NCI-H1930 (cell line): ENCODE measurements at places on chromosomes 12 and 14.

DNA sequence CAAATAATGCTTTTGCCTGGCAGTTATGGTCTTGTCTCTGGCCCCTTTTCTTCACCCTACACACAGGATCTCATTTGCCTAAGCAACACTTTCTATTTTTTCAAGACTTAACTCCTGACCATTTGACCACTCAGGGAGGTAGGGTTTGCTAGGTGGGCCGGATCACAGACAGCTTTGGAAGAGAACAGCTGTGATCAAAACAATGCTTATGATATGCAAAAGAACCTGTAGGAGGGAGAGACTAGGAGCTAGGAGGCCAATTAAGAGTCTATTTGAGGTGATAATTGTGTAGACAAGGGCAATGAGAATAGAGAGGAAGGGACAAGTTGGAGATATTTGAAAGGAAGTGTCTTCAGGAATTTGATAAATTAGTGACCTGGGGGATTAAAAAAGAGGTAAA, 12.3 kb upstream of the DACT1 start:
- DNase-seq = no peak

DNA sequence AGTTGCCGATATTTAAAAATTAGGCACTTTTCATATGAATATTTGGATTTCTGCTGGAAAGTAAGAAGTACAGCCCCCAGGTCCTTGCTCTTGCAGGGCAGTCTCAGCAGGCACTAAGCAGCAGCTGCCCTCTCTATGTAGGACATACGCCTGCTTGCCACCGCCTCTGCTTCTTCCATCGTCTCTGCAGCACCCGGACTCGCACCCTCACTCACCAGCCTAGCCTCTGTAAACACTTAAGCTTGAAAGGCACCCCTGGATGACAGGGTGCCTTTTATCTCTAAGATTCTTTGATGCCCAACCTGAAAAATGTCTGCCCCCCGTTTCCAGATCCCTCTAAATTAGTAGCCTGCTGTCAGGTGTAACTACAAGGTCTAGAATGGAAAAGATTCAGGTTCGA, 19.0 kb downstream of the OTUB2 start:
- DNase-seq = no peak

- DNase-seq = no peak
Observed at GRCh38 chr12:27859648-27860047, 79.6 kb upstream of the MANSC4 start.

- DNase-seq = no peak
Observed at GRCh38 chr14:66069830-66070541, 416.2 kb upstream of the CCDC196 start.

- DNase-seq = no peak
Observed at GRCh38 chr12:29152981-29153630, 4.0 kb downstream of the FAR2 start.
